ENCODE measurements at places on chromosomes 7 and 10.

- DNase-seq, result no peak
Observed at GRCh38 chr7:125193263-125193662, 263.6 kb upstream of the POT1 start.

GRCh38 chr7:30975256-30975899 lies 11.6 kb downstream of the GHRHR start:
- DNase-seq, result no peak

DNA sequence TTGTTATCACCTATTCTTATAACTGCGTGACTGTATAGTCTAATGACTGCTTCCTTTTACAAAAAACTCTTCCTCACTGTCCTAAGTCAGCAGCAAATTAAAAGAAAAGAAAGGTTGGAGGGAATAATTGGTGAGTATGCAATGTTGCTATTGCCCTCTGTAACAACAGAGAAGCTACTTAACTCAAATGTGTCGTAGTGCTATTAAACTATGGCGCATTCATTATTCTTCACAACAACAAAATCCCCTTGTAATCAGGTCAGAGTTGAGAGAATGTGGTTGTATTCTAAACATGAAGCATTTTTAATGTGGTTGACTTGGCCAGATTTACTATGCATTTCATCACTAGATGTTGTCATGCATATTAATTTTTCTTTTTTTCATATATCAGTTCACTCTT lies 897.8 kb upstream of the PHF14 start:
- no peak for DNase-seq

- DNase-seq, result no peak
Observed at GRCh38 chr10:113985297-113985844, 58.3 kb upstream of the ADRB1 start.

- peak; percentile 57 for DNase-seq
Observed at GRCh38 chr7:118372530-118372929, 148.0 kb downstream of the ANKRD7 start.

GRCh38 chr10:133261726-133262325 lies 14.8 kb downstream of the ADAM8 start:
- peak; percentile 89 for DNase-seq

DNA sequence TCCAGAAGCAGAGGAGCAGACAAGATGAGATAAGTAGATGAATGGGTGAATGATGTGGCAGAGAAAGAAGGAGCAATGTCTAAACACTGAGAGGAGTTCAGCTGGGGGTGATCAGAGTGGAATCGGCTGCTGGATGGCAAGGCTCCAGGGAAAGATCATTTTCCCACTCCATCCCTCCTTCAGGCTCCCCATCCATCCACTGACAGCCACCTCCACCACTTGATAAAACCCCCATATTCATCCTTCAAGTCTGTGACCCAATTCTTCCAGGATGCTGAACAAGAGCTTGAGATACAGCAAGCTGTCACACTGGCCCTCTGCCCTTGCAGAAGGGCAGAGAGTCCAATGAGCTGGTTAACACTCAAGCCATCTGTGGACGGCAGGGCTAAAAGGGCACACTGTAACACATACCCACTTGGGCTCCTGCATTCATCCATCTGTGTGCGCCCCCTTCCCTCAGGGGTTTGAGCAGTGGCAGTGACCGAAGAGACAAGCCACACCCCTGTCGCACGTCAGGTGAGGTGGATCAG lies 30.8 kb upstream of the CACNB2 start:
- no peak for DNase-seq

DNA sequence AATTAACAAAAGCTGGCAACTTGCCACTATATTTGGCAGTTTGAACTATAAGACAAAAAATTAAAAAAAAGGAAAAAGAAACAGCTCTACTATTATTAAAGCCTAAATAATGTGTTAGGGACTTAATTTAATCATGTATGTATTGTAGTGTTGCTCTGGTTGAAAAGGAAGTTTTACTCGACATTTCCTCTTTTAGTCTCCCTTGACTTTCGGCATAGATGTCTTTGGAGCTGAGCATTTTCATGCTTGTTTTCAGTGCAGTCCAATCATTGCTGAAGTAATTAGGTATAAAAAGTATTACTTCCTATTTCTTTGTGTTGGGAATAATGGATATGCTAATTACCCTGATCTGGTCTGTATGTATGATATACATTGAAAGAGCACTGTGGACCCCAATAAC lies 216.8 kb upstream of the KLF6 start:
- no peak for DNase-seq

- DNase-seq, result peak; percentile 80
Observed at GRCh38 chr7:73811760-73812168, 19.0 kb upstream of the CLDN4 start.

DNA sequence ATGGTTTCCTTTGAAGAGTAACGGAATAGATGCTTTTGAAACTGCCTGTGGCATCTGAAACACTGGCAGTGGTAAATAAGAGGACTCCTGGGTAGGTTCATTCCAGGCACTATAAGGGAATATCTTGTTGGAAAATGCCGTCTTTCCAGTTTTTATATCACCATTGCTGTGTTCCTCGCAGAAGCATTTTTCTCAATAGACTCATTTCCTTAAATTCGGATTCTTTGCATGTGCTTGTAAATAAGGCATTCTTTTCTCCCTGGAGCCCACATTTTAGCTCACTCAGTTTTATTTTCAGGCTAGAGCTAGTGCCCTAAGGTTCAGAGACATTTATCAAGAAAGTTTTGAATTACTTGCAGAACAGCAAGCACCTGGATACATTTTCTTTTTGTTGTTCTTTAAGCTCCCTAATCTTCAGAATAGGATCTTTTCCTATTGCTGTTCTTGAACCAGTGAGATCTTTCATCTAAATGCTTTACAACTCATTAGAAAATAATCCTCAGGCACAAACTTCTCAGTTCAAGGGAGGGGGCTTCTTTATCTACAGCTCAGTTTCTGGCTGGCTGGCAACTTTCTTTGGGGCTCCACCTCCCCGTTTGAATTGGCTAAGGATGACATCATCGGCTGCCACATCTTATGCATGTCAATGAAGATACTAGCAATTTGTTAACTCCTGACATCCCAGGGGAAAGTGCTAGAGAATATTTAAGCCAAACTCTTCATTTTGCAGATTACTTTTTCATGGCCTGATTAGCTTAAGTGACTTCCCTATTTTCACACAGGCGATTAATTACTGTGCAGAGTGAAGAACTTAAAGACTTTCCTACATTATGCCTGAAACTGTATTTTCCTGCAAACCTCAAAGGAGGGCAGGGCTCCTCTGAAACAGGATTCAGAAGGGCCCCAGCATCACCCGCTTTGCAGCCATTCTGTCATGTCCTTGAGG lies 133.7 kb upstream of the RSU1 start:
- DNase-seq, result peak; percentile 28

DNA sequence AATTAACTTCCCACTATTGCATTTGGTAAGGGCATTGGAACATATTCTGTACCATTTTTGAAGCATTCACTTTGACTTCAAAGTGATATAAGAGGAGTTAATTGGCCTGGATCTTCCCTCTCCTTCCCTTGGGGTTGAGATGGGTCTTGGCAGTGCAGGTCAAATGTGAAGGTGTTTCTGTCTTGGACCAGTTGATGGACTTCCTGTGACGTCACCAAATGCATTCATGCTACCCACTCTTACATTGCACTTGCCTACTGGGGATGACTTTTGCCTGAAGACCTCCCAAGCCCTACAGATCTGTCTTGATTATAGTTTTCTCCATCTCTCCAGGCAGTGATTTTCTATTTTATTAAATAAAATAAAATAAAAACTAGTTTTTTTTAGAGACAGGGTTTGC lies 221.5 kb downstream of the BUB3 start:
- DNase-seq, result no peak

DNA sequence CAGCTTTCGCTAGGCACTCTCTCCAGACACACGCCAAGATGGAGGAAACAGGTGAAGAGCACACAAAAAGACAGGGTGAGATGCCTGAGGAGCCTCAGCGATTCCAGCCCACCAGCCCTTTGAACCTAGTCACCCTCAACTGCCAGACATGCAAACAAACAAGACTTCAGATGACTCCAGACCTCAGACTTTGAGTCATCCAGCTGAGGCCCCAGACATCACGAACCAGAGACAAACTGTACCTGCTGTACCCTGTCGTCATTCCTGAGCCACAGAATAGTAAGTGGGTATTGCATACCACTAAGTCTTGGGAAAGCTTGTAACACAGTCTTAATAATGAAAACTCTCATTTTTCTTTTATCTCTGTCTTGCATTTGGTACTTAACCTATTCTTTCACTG lies 126.6 kb upstream of the LSM8 start:
- DNase-seq, result no peak

GRCh38 chr10:90969121-90969534 lies 48.2 kb upstream of the ANKRD1 start:
- DNase-seq, result no peak

DNA sequence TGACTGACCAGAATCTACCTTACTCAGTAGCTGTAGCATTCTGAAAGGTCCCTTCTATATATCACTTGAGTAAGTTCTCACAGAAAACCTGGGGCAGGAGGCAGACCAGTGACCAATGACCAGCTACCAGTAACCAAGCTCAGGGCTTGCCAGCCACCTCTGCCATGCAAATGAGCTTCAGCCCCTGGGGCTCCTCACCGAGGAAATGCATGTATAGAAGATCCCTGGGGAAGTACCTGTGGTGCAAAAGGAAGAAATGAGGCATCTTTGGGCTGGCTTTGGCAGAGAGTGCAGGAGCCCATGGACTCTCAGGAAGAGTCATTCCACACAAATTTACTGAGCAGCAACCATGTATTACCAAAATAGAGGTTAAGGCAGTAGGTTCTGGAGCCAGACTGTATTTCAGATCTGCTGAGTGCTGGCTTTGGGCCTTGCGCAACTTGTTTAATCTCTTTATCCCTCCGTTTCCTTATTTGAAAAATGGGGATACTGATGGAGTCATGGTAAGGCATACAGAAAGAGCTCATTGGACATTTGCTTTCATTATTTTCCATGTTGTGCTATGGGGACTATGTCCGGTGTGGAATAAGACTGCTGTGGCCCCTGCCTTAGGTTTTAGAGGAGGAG lies 41.1 kb upstream of the FAM204A start:
- DNase-seq, result no peak

GRCh38 chr7:132290021-132290420 lies 286.2 kb downstream of the PLXNA4 start:
- no peak for DNase-seq

- no peak for DNase-seq
Observed at GRCh38 chr10:102701272-102701671, 12.9 kb downstream of the ARL3 start.

DNA sequence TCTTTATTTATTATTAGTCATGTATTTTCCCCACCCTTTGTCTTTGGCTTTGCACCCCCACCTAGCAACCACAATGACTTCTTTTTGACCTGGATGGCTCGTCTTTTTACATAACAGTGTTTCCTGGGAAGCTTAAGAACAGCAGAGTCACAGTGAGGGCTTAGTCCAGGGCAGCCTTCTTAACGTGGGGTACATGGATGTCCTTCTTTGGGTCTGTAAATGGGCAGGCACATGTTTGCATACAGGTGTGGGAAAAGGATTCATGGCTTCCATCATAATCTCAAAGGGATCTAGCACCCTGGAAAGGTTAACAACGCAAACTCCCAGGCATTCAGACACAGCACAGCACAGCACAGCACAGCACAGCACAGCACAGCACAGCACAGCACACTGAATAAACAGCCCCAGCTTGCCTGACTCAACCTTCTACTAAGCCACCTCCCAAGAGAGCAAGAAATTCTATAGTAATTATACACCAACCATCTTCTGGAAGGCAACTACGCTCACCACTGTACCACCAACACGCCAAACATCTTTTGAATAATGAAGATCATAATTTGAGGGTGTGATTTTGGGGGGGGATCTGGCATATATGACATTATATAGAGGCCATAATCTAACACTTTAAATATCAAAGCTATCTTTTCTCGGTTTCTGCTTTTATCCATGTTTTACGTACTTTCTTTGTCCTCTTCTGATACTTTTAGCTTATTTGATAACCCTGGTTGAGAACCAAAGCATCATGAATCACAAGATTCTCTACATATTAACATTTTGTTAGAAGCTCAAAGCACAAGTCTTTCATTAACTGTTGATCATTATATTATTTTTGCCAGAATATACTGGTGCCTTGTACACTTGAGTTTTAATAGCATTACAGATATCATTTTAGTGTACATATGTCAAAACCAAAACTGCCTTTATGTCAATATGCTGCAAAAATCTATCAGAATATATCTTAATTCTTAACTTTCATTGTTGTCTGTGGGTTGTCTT lies 177.2 kb upstream of the KLF14 start:
- no peak for DNase-seq

DNA sequence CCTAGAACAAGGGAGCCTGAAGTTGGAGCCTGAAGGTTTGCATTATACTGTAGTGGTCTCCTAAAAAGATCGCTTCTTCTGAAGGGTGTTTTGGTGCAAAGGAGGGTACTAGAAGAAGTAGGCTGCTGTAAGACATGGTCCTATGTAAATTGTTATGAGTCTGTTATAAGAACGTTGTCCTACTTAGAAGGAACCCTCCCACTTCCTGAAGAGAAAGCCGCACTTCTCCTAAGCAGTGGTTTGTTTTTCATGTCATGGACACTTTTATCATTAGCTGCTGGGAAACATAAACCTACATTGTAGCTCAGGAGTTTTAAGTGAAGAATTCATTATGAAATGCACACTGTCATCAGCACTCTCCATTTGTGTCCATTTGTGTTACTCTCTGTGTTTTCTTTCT lies 129.1 kb upstream of the ITGB1 start:
- DNase-seq, result no peak

DNA sequence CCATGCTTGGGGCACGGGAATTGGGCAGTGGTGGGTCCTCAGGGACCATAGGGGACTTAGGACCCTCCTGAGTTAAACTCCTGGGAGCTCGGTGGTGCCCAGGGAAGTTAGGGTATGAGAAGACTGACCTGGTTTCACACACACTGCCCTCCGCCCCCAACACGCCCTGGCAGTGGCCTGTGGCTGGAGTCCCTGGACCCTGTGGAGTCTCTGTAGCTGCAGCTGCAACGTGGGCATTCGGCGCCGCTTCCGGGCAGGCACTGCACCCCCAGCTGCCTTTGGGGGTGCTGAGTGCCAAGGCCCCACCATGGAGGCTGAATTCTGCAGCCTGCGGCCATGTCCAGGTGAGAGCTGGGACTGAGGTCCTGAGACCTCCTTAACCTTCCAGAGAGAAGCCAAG lies 29.9 kb upstream of the ZNF862 start:
- DNase-seq, result no peak

DNA sequence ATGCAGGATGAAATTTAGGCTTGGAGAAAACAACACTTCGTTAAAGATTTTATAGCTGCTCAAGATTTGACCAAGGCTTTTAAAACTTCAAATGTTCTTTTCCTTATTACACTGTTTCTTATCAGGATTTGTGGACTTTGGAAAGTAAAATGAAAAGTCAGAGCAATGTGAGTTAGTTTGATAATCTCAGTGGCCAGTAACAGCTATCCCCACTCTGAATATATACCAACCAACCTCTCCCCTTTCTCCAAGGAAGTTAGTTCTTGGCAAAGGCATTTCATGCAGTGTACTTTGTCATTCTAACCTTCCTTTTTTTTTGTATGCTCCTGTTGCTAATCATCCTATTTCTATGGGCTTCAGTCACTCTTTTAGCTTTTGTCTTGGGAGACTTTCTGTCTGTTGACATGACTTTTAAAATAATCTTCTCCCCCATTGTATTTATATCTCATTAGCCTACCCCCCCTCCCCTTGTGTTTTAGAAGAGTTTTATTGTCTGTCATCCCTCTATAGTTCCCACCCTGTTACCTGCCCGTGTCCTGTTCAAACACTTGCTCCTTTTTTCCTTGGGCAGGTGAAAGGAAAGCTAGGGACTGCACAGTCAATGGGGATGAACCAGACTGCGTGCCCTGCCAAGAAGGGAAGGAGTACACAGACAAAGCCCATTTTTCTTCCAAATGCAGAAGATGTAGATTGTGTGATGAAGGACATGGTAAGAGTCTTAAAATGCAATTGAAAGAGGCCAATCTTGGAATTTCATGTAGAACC lies 16.7 kb downstream of the FAS start:
- no peak for DNase-seq
